ENCODE measurements at places on chromosomes 16 and 17.

DNA sequence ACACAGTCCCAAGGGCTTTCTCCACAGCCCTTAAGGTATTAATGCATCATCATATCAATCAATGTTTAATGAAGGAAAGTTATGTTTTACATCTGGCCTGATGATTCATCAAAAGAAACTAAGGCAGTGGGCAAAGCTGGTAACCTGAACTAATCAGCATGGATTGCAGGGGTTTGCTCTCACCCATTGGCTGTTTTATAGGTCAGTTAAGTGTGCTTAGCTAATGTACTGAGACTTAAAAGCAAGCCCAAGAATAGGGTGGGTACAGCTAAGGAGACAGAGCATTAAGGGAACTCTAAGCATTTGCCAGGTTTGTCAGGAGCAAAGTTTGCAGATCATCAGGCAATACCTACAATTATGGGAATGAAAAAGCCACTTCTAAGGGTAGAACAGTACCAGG is 1247.6 kb downstream of the CDH8 start:
- DNase-seq = no peak

GRCh38 chr17:73323409-73324159 is 11.8 kb upstream of the CDC42EP4 start:
- DNase-seq = no peak

DNA sequence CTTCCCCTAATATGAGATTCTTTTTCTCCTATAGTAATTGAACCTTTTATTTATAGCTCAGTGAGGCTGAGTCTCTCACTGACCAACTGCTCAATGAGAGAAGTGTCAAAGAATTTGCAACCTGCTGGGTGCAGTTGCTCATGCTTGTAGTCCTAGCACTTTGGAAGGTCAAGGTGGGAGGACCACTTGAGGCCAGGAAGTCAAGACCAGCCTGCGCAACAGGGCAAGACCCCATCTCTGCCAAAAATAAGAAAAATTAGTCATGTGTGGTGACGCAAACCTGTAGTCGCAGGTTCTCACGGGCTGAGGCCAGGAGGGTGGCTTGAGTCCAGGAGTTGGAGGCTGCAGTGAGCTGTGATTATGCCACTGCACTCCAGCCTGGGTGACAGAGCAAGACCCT is 30.9 kb upstream of the CRYBA1 start:
- DNase-seq = no peak

- DNase-seq = no peak
Measured at GRCh38 chr17:79982986-79983385, 52.7 kb downstream of the TBC1D16 start.

- DNase-seq = no peak
Measured at GRCh38 chr17:50625032-50625871, 9.4 kb upstream of the ABCC3 start.

- DNase-seq = no peak
Measured at GRCh38 chr17:65022137-65022536, 34.4 kb downstream of the GNA13 start.

GRCh38 chr17:64001091-64001579 is 3.0 kb downstream of the PRR29 start:
- no peak for DNase-seq

DNA sequence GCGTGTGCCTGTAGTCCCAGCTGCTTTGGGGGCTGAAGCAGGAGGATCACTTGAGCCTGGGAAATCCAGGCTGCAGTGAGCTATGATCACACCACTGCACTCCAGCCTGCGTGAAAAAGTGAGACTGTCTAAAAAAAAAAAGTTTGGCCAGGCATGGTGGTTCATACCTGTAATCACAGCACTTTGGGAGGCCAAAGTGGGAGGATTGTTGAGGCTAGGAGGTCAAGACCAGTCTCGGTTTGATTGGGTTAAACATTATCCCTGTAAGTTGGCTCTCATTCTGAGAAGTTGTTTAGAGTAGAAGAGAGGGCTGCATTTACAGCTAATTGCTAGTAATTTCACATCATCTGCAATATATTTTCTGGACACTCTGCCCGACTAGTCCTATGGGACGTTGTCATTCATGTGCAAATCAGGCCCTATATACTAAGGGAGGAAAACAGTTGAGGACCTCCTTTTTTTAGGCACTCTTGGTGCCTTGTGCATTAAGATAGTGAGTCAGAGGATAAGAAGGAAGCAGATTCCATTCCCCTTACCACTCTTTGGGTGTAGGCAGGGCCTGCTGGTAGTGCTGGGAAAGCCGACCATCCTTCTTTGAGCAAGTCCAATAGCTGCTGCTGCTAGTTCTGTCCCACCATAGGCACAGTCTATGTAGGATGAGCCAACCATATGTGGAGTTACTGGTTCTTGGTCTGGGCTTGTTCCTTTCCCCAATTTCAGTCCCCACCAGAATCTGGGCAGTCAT is 18.7 kb downstream of the HMOX2 start:
- DNase-seq = no peak

GRCh38 chr16:58377932-58378331 is 14.3 kb upstream of the GINS3 start:
- no peak for DNase-seq

GRCh38 chr16:17105239-17105797 is 365.4 kb downstream of the XYLT1 start:
- DNase-seq = no peak

DNA sequence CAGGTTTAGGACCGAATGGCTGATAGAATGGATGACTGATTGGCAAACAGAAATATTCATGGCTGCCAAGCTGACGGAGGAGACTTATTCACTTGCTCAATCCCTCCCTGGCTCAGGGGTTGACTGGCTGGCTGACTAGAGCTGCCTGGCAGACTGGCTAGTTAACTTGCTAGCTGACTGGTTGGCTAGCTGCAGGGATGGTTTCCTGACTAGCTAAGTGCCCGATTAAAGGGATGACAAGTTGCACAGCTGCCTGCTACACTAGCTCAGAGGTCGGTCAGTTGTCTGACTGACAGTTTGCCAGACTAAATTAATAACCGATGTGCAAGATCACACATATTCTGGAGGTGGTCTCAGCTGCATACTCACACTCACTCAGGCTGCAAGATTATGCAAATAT is 1208.4 kb upstream of the CDH8 start:
- no peak for DNase-seq

DNA sequence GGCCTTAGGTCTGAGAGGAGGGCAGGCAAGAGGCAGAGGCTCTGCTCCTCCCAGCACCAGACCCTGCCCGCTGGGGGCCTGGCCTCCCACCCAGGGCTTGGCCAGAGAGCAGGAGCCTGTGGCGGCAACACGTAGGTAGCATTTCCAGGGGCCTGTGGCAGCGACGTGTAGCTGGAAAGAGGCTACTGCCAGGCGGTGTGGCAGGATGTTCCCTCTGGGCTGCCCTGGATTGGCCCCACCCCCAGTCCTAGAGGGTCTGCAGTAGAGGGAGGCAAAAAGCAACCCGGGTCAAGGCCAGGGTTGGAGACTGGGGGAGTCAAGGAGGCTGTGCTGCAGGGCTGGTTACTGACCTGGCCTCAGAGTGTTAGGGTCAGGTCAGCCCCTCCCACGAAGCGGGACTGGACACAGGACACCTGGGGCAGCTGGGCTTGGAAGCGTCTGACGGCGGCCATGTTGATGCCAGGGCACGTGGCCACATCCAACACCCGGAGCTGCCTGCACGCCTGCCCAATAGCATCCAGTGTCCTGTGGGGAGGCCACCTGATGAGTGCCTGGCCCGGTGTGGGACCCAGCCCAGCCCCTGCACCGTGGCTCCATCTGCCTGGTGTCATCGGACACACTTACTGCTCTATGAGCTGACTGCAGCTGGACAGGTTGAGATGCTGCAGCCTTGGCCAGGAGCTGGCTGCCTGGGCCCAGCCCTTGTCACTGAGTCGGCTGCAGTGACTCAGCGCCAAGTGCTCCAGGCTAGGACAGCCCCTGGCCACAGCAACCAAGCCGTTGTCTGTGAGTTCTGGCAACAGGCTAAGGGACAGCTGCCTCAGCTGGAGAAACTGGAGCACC is 8.5 kb downstream of the ELMO3 start:
- no peak for DNase-seq

DNA sequence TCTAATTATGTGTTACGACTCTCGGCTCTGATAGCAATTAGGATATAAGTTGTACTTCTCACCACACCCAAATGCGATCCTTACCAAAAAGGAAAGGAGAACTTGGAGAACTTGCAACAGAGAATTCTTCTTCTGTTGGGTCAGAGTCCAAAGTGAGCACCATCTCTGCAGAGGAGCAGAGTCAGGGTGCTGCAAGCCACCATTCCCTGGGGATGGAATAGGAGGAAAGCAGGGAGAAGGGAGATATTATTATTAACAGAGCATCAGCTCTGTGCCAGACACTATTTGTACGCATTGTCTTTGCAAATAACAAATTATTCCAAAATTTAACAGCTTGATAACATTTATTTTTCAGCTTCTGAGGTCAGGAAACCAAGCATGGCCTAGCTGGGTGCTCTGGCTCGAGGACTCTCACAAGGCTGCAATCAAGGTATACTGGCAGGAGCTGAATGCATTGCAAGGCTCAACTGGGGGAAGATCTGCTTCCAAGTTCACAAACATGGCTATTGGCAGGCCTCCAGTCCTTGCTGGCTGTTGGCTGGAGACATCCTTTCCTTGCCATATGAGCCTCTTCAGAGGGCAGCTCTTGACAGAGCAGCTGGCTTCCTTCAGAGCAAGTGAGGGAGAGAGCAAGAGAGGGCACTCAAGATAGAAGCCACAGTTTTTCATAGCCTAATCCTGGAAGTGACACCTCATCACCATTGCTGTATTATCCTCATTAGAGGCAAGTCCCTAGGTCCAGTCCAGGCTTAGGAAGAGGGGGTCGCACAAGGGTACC is 296.2 kb upstream of the CDH5 start:
- DNase-seq = peak; percentile 82

Data from AG04450 (cell line).